ENCODE measurements at places on chromosomes 3 and 15. TPM values are rescaled to one million over a fixed set of nuclear protein-coding genes. Genes with fewer than 3 reads are reported as not detected.

CCDC80 gene
- 9.1 TPM for total RNA-seq

IMPG2 gene
- total RNA-seq: 0.82 TPM

PLA2G4E gene
- total RNA-seq: 0.09 TPM

MAN2A2 gene
- 117 TPM for total RNA-seq

NAA80 gene
- 7.5 TPM for total RNA-seq

GRCh38 chr15:40439461-40439959, 1.2 kb upstream of the BAHD1 start:
- peaks cover 28% of the 10 kb centered on the region for H3K4me1 ChIP-seq
- H3K4me3 ChIP-seq: peak overlapping the region; percentile 79

- H3K4me3 ChIP-seq: no peak overlapping the region
- no peaks in the 10 kb centered on the region for H3K27me3 ChIP-seq
- no peak for DNase-seq
- no peaks in the 10 kb centered on the region for H3K36me3 ChIP-seq
- H3K27ac ChIP-seq: no peak overlapping the region
Measured at GRCh38 chr15:31275331-31276262, 51.0 kb upstream of the KLF13 start.

DNA sequence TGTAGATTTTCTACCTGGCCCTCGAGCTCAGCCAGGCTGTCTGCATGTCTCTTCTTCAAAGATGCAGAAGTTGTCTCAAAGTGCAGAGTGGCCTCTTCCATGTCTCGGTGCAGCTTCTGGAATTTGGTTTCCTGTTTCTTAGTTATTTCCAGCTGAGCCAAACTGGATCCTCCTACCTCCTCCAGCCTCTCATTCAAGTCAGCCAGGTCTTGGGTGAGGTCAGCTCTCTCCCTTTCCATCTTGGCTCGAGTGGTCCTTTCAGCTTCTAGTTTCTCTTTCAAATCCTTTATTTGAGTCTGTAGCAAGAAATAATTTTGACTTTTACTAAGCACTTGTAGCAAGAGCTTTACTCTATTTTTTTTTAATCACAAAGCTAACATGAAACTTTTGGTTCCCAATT, 81.8 kb downstream of the MYH15 start:
- H3K4me3 ChIP-seq: no peak overlapping the region
- H3K27ac ChIP-seq: no peak overlapping the region
- no peaks in the 10 kb centered on the region for H3K4me1 ChIP-seq
- DNase-seq: no peak
- peaks cover 4% of the 10 kb centered on the region for H3K36me3 ChIP-seq
- H3K27me3 ChIP-seq: no peaks in the 10 kb centered on the region

DNA sequence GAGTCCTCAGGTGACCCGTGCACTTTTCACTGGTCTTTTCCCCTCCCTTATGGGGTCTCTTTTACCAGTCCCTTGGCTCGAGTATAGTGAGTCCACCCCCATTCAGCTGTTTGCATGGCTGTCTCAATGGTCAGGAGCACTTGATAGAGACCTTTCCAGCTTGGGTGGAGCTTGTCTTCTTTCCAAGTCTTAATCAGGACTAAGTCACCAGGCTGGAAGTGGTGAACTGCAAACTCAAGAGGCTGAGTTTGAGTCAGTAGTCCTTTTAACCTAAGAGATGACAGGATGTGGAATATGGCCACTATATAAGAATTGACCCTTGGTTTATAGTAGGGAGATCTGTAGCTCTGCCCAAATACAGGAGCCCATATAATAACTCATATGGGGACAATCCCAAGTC, 279.7 kb downstream of the PYDC2 start:
- no peaks in the 10 kb centered on the region for H3K27me3 ChIP-seq
- no peaks in the 10 kb centered on the region for H3K4me1 ChIP-seq
- DNase-seq: no peak
- no peak overlapping the region for H3K27ac ChIP-seq

GRCh38 chr3:177598097-177598833, 401.0 kb upstream of the TBL1XR1 start:
- H3K36me3 ChIP-seq: no peaks in the 10 kb centered on the region
- no peaks in the 10 kb centered on the region for H3K27me3 ChIP-seq
- H3K4me3 ChIP-seq: no peak overlapping the region
- H3K27ac ChIP-seq: no peak overlapping the region

DNA sequence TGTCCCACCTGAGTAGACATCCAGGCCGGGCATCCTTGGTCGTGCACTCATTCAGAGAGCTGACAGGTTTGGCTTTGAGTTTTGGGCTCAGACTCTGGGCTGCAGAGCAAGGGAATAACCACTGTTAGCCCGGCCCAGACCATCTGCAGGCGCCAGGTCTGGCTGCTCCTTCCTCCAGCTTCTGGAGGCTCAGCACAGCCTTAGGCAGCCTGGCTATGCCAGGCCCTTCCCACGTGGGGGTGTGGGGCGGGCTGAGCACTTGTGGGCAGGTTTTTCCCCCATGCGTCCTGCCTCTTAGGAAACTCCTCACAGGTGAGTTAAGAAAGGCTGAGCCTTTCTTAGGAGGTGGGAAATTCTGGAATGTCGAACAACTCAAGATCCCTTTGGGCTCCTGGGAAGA, 11.2 kb downstream of the PLA2G4B start:
- no peak for DNase-seq
- no peaks in the 10 kb centered on the region for H3K27me3 ChIP-seq
- peaks cover 7% of the 10 kb centered on the region for H3K36me3 ChIP-seq
- H3K4me1 ChIP-seq: no peaks in the 10 kb centered on the region
- no peak overlapping the region for H3K4me3 ChIP-seq
- no peak overlapping the region for H3K27ac ChIP-seq

GRCh38 chr3:71587958-71588357, 4.4 kb upstream of the FOXP1 start:
- H3K4me1 ChIP-seq: peaks cover 23% of the 10 kb centered on the region
- H3K36me3 ChIP-seq: peaks cover 1% of the 10 kb centered on the region
- no peak for DNase-seq

- no peak for DNase-seq
- peaks cover 5% of the 10 kb centered on the region for H3K36me3 ChIP-seq
- peaks cover 3% of the 10 kb centered on the region for H3K4me1 ChIP-seq
- no peak overlapping the region for H3K27ac ChIP-seq
Measured at GRCh38 chr3:74122281-74122680, 492.2 kb downstream of the CNTN3 start.

DNA sequence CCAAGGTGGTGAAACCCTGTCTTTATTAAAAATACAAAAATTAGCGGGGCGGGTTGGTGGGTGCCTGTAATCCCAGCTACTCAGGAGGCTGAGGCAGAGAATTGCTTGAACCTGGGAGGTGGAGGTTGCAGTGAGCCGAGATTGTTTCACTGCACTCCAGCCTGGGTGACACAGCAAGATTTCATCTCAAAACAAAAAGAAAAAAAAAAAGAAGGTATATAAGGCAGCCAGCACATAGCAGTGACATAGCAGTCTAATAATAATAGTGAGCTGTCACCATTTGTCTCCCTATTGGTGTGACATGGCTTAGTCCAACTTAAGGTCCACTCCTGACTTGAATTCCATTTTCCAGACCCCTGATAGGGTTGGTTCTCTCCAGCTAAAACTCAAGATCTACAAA, 8.8 kb upstream of the LACTB start:
- H3K4me3 ChIP-seq: no peak overlapping the region
- no peaks in the 10 kb centered on the region for H3K36me3 ChIP-seq
- H3K4me1 ChIP-seq: no peaks in the 10 kb centered on the region
- H3K27ac ChIP-seq: no peak overlapping the region

GRCh38 chr3:103295974-103296570, 861.3 kb downstream of the ZPLD1 start:
- H3K4me3 ChIP-seq: no peak overlapping the region
- no peak overlapping the region for H3K27ac ChIP-seq
- DNase-seq: no peak
- H3K36me3 ChIP-seq: no peaks in the 10 kb centered on the region
